Uterus (tissue), 4 donors: ENCODE measurements at places on chromosomes 11 and 22. TPM values are rescaled to one million over a fixed set of nuclear protein-coding genes. Genes with fewer than 3 reads are reported as not detected.

GRCh38 chr11:117564321-117564720 is 232.7 kb downstream of the DSCAML1 start:
- no peak for DNase-seq
- no peaks in the 10 kb centered on the region for H3K36me3 ChIP-seq
- H3K4me1 ChIP-seq: no peaks in the 10 kb centered on the region
- H3K27ac ChIP-seq: no peak overlapping the region
- no peaks in the 10 kb centered on the region for H3K27me3 ChIP-seq

- no peaks in the 10 kb centered on the region for H3K36me3 ChIP-seq
- no peak overlapping the region for H3K4me3 ChIP-seq
- DNase-seq: no peak
Measured at GRCh38 chr11:44313761-44314489, 4.0 kb upstream of the ALX4 start.

- no peaks in the 10 kb centered on the region for H3K27me3 ChIP-seq
- H3K27ac ChIP-seq: no peak overlapping the region
- H3K4me3 ChIP-seq: no peak overlapping the region
- no peak for DNase-seq
Measured at GRCh38 chr22:44660051-44660830, 41.8 kb upstream of the PRR5 start.

DNA sequence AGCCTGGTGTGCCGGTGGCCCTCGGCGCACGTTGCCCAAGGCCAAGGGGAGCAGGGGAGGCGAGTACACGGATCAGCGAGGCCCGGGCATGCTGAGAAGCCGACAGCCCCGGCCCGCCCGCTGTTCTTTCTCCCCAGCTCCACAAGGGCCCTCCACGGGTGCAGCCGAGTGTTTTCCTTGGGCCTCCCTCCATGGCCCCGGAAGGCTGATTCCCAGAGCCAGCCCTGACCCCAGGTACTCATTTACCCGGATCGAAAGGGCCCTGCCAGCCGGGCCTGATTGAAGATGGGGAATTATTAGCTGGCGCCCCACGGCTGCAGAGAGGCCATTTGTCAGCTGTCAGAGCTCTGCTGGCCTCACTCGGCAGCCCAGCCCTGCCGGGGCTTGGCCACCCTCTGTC is 53.1 kb downstream of the WNT7B start:
- H3K4me1 ChIP-seq: no peaks in the 10 kb centered on the region
- no peak overlapping the region for H3K27ac ChIP-seq
- no peak for DNase-seq
- H3K27me3 ChIP-seq: no peaks in the 10 kb centered on the region

- peaks cover 6% of the 10 kb centered on the region for H3K4me1 ChIP-seq
- H3K27ac ChIP-seq: peak within 1 kb of the TSS; percentile 93
- H3K4me3 ChIP-seq: peak within 1 kb of the TSS; percentile 58
- H3K36me3 ChIP-seq: no peaks in the 10 kb centered on the region
- no peaks in the 10 kb centered on the region for H3K27me3 ChIP-seq
- peak; percentile 64 for DNase-seq
Measured at GRCh38 chr11:119316729-119317591, at the start of gene MCAM. MCAM (minus strand) TSS chr11:119317130; CDS start chr11:119317101, 29 bp downstream.

DNA sequence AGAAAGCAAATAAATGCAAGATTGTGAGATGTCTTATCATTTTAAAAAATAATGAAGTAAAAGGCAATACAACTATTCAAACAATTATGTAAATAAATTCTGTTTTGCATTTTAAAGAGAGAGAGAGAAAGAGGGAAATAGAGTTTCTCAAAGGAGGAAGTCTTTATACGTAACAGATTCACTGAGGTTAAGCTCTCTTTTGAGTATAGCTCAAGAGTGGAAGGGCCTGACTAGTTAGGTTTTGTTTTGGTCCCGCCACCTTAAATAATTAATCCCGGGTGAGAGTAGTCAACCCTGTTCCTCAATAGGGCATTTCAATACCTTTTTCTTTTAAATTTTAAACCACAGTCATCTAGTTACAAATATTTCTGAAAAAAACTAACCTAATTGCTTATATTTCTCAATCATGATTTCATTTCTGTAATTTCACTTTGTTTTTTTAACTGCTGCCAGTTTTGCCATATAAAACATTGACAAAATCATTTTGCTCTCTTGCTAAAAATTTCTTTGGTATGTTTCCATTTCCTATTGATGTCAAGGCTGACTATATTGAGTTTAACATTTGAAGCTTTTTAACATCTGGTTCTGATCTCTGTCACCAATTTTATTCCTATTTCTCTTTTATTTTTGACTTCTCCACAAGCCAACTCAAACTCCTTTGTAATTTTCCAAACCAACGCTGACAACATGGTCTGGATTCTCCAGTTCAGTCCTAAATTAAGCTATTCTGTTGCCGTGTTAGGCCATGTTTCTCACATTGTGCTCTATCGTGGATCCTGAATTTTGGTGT is 10.3 kb downstream of the OR10D3 start:
- no peak for DNase-seq
- H3K4me1 ChIP-seq: no peaks in the 10 kb centered on the region
- no peak overlapping the region for H3K4me3 ChIP-seq
- no peaks in the 10 kb centered on the region for H3K27me3 ChIP-seq
- H3K27ac ChIP-seq: no peak overlapping the region

DNA sequence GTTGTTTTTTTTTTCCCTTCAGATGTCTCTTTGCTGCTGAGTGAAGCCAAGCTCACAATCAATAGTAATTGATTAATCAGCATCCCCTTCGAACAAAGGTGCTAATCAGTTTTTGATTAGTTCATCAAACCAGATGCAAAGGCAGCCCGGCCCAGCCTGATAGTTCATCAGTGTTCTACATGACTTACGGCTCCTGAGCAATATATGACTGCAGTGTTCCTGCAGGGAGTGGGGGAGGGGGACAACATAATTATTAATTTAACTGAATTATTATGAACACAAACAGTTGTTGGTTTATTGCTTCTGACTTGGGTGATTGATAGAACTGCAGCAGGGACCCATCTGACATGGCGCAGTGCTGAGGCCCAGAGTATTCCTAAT is 315.3 kb downstream of the CADM1 start:
- no peak for DNase-seq
- no peaks in the 10 kb centered on the region for H3K4me1 ChIP-seq

GRCh38 chr11:125404811-125405790 is 91.0 kb downstream of the FEZ1 start:
- H3K36me3 ChIP-seq: no peaks in the 10 kb centered on the region
- no peak overlapping the region for H3K27ac ChIP-seq
- no peaks in the 10 kb centered on the region for H3K27me3 ChIP-seq

GRCh38 chr11:26194881-26195280 is 137.0 kb upstream of the ANO3 start:
- no peak overlapping the region for H3K27ac ChIP-seq
- no peaks in the 10 kb centered on the region for H3K4me1 ChIP-seq
- H3K4me3 ChIP-seq: no peak overlapping the region
- H3K36me3 ChIP-seq: no peaks in the 10 kb centered on the region
- H3K27me3 ChIP-seq: no peaks in the 10 kb centered on the region

DNA sequence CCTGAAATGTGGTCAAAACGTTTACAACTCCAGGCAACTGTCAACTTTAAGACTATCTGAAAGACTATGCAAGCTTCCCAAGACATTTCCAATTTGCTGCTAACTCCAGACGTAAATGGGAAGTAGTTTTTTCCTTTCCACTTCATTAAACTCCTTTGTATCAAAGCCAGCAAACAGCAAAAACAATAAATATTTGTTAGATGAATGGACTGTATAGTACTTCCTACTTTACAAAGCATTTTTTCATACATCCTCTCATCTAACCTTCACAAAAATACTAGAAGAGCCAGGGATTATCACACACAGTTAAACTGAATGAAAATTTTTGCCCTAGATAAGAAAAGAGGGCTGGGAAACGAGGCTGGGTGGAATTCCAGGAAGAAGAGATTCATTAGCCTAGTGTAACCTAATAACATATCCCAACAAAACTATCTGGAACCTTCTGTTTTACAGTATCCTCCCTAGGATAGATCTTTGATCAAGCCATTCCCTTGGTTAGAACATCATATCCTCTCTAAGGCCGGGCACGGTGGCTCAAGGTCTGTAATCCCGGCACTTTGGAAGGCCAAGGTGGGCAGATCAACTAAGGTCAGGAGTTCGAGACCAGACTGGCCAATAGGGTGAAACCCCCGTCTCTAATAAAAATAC is 10.4 kb downstream of the NUP98 start:
- H3K27ac ChIP-seq: no peak overlapping the region

- H3K4me1 ChIP-seq: no peaks in the 10 kb centered on the region
- no peaks in the 10 kb centered on the region for H3K27me3 ChIP-seq
- no peaks in the 10 kb centered on the region for H3K36me3 ChIP-seq
- no peak overlapping the region for H3K4me3 ChIP-seq
- peak overlapping the region; percentile 30 for H3K27ac ChIP-seq
Measured at GRCh38 chr11:44945666-44946065, 5.0 kb downstream of the TP53I11 start.

Gene OR8A1
- not detected for total RNA-seq

Gene PIWIL4
- 9.0 TPM for total RNA-seq

Gene SORL1
- 16.4 TPM for total RNA-seq

Gene POU2AF2
- total RNA-seq: not detected

Gene LDLRAD3
- 28.8 TPM for total RNA-seq

Gene TCF20
- 20.2 TPM for total RNA-seq

Gene MUC5B
- 1.2 TPM for total RNA-seq

Gene PRRG4
- 0.29 TPM for total RNA-seq
